Hepatocyte (in vitro differentiated cells): ENCODE measurements at places on chromosomes 16 and 17. TPM values are rescaled to one million over a fixed set of nuclear protein-coding genes. Genes with fewer than 3 reads are reported as not detected.

Gene DRC3
- 1.8 and 3.2 TPM in 2 replicates for polyA plus RNA-seq

- DNase-seq = no peak
These were observed 280.9 kb upstream of the EEF2KMT start for GRCh38 chr16:5378531-5378930.

- no peak for DNase-seq
These were observed 12.9 kb upstream of the CMIP start for GRCh38 chr16:81431554-81432353.

Gene AIPL1
- not detected in 2 replicates for polyA plus RNA-seq

- DNase-seq = no peak
These were observed 14.1 kb upstream of the CDK10 start for GRCh38 chr16:89672177-89672941.

Gene ITGB3
- polyA plus RNA-seq = 0.66 and 0.95 TPM in 2 replicates

Gene POLR3K
- polyA plus RNA-seq = 12.1 and 12.5 TPM in 2 replicates

Gene XAF1
- polyA plus RNA-seq = 1.2 and 1.9 TPM in 2 replicates

DNA sequence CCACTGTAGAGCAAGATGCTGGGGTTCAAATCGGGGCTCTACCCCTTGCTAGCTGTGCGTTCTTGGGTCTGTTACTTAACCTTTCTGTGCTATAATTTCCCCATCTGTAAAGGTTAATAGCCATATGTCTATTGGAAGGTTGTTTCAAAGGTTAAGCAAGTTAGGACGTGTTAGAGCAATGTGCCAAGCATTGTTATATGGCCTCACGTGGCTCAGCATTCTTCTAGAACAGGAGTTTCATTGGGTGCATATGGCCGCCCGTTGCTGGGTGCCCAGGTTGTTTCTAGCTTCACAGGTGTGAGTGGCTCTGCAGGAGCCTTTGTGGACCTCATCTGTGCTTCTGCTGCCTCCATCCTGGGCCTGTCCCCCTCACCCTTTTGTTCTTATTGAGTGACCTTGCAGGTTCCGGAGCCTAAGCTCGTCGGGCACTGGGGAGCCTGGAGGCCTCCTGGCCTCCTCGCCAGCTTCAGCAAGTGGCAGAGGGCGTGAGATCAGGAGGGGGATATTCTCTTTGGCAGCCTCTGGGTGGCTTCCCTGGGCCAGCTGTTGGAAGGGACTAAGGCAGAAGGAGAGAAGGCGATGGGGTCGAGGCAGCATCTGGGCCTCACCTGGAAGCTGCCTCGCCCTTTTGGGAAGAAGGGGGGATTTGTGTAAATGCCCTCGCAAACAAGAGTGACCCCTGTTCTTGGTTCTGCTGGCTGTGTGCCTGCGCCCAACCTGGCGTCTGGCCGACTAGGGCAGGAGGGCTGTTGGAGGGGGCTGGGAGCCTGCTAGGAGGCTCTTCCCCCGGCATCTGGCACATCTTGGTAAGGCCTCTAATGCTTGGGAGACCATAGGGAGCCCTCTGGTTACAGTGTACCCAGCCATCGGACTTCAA lies 80.2 kb upstream of the CIBAR2 start:
- no peak for DNase-seq

DNA sequence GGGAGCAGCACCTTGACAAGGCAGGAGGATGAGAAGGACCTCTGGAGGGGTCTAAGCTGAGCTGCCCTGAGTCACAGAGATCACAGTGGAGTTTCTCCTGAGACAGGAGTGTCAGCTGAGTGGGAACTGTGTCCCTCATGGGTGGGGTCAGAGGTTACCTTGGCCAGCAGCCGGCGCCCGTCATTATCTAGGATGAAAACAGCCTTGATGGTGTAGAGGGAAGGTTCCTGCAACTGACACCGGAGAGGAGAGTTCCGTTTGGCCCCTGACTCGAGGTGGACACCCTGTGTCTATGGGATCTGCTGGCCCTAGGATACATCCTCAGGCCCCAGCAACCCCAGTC lies 933 bp downstream of the COPZ2 start:
- DNase-seq = no peak

Gene ZNF385C
- 0.45 and 1.4 TPM in 2 replicates for polyA plus RNA-seq
